ENCODE measurements at places on chromosomes 7 and 10. TPM values are rescaled to one million over a fixed set of nuclear protein-coding genes. Genes with fewer than 3 reads are reported as not detected.

DNA sequence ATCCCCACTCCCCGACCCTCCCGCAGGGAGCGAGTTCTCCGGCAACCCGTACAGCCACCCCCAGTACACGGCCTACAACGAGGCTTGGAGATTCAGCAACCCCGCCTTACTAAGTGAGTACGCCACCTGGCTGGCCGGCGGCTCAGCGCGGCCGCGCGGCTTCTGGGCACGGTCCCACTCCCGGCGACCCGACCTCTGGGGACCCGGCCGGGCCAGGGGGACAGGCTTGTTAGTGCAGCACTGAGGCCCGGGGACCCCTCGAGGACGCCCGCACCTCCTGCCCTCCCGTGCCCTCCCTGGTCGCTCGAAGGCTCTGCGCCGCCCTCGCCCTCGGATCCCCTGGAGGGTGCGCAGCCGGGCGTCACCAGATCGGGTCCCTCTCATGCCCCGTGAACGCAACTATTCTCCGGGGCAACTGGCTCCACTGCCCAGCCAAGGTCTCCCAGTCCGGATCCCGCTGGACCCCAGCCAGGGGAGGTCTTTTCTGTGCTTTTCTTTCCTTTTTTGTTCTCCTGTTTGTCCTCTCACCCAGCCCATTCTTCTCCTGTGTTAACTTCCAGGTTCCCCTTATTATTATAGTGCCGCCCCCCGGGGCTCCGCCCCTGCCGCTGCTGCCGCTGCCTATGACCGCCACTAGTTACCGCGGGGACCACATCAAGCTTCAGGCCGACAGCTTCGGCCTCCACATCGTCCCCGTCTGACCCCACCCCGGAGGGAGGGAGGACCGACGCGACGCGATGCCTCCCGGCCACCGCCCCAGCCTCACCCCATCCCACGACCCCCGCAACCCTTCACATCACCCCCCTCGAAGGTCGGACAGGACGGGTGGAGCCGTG, 81.8 kb downstream of the PAX2 start:
- H3K27ac ChIP-seq, result no peak overlapping the region
- DNase-seq, result peak; percentile 55
- peaks cover 6% of the 10 kb centered on the region for H3K27me3 ChIP-seq
- H3K4me3 ChIP-seq, result peak overlapping the region; percentile 40

Gene HOXA1
- total RNA-seq, result 0.37 TPM

Gene GIGYF1
- 105 TPM for total RNA-seq

- no peaks in the 10 kb centered on the region for H3K36me3 ChIP-seq
- no peak for DNase-seq
- H3K4me3 ChIP-seq, result no peak overlapping the region
- no peaks in the 10 kb centered on the region for H3K4me1 ChIP-seq
- no peak overlapping the region for H3K27ac ChIP-seq
Observed at GRCh38 chr7:157323401-157323800, 13.4 kb upstream of the DNAJB6 start.

GRCh38 chr7:108171164-108171563, 41.0 kb upstream of the LAMB4 start:
- H3K27ac ChIP-seq, result no peak overlapping the region
- DNase-seq, result no peak
- H3K4me3 ChIP-seq, result no peak overlapping the region
- H3K27me3 ChIP-seq, result no peaks in the 10 kb centered on the region

GRCh38 chr10:91295346-91295745, 74.9 kb downstream of the PCGF5 start:
- DNase-seq, result no peak
- no peaks in the 10 kb centered on the region for H3K27me3 ChIP-seq
- peaks cover 8% of the 10 kb centered on the region for H3K4me1 ChIP-seq
- H3K27ac ChIP-seq, result no peak overlapping the region

- H3K4me1 ChIP-seq, result no peaks in the 10 kb centered on the region
- no peak overlapping the region for H3K4me3 ChIP-seq
- no peak for DNase-seq
- no peak overlapping the region for H3K27ac ChIP-seq
- H3K36me3 ChIP-seq, result no peaks in the 10 kb centered on the region
- no peaks in the 10 kb centered on the region for H3K27me3 ChIP-seq
Observed at GRCh38 chr7:71991586-71991985, 420.6 kb downstream of the CALN1 start.

- DNase-seq, result no peak
- H3K4me1 ChIP-seq, result peaks cover 4% of the 10 kb centered on the region
- H3K27me3 ChIP-seq, result no peaks in the 10 kb centered on the region
- no peaks in the 10 kb centered on the region for H3K36me3 ChIP-seq
- H3K4me3 ChIP-seq, result no peak overlapping the region
- no peak overlapping the region for H3K27ac ChIP-seq
Observed at GRCh38 chr7:107712025-107712424, 31.9 kb upstream of the CBLL1 start.

- no peak overlapping the region for H3K27ac ChIP-seq
- no peaks in the 10 kb centered on the region for H3K36me3 ChIP-seq
- H3K27me3 ChIP-seq, result no peaks in the 10 kb centered on the region
- H3K4me1 ChIP-seq, result peaks cover 21% of the 10 kb centered on the region
- DNase-seq, result peak; percentile 78
- H3K4me3 ChIP-seq, result no peak overlapping the region
Observed at GRCh38 chr10:48289501-48290238, 15.2 kb upstream of the FRMPD2 start.

GRCh38 chr10:112649006-112649821, 202.2 kb downstream of the VTI1A start:
- no peaks in the 10 kb centered on the region for H3K27me3 ChIP-seq
- H3K4me3 ChIP-seq, result no peak overlapping the region
- no peaks in the 10 kb centered on the region for H3K4me1 ChIP-seq
- H3K27ac ChIP-seq, result no peak overlapping the region
- H3K36me3 ChIP-seq, result no peaks in the 10 kb centered on the region

GRCh38 chr7:78222001-78222751, 423.6 kb downstream of the PHTF2 start:
- H3K4me1 ChIP-seq, result peaks cover 8% of the 10 kb centered on the region
- no peaks in the 10 kb centered on the region for H3K36me3 ChIP-seq
- no peak for DNase-seq
- no peak overlapping the region for H3K4me3 ChIP-seq
- H3K27ac ChIP-seq, result no peak overlapping the region
- H3K27me3 ChIP-seq, result no peaks in the 10 kb centered on the region

All from testis (tissue), 5 donors.